ENCODE measurements at places on chromosomes 5 and 9.

DNA sequence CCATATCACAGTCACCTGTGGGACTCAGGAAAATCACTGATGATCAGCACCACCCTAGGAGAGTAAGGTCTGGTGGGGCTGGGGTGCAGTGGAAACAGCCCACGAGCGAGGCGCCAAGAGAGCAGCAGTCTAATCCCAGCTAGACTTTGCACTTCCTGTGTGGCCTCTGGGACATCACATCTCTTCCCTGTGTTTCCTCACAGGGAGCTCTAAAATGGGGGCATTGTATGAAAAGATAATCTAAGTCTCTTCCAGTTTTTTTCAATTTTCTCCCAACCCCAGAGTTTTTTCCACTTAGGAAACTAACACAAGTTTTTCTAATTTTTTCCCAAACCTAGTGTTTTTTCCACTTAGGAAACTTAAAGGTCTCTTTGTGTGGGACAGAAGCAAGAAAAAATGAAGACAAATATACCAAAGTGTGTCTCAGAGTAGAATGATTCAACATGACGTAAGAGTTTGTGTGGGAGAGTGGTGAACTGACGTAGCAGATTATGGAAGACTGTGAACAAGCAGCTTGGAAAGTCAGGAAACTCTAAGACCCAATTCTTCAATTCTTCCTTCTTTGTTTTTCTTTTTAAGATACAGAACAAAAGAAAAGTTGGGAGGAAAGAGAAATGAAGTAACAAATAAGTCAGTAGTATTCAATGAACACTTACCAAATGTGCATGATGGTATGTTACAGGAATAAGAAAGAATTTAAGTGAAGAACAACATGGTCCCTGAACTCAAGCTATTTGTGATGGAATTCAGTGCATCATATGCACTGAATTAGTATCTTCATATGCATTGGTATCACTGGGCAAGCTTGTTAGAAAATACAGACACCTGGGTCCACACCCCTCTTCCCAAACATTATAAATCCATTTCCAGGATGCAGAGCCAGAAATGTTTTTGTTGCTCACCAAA is 51.3 kb downstream of the LHFPL2 start:
- no peak for DNase-seq

GRCh38 chr5:140363631-140364471 is 3.9 kb downstream of the SLC4A9 start:
- no peak for DNase-seq

DNA sequence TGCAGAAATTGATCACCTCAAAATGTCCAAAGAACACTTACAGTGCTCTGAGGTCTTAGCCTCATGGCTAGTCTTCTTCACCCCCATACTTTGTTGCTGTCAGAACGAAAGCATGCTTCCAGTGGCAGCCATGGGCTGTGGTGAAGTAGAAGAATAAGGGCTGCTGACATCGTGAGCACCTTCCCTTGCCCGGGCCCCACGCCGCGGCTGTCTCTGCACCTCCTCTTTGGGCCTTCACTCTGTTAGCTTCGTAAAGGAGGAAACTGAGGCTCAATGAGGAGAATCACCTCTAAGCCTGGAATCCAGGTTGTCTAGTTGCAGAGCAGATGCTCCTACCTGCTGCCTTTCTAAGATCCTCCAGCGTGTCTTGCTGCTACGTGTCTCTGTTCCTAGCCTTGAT is 139.5 kb upstream of the SLC28A3 start:
- no peak for DNase-seq

DNA sequence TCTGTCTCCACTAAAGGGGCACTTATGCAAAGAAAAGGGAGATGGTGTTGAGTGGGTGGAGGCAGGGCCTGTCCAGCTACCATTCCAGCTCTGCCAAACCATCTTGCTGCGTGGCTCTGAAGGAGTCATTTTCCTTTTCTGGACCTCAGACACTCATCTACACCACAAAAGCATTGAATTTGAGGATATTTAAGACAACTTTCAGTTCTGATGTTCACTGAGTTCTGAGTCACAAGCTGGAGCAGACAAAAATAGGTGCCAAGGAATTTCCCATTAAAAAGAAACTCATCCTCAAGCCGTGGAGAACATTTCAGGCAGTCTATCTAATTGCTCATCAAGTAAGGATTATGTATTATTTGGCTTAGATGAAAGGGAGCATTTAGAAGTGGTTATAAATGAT is 195.0 kb upstream of the TBC1D2 start:
- DNase-seq, result no peak

GRCh38 chr5:54275361-54275760 is 35.0 kb downstream of the ARL15 start:
- DNase-seq, result no peak

- DNase-seq, result peak; percentile 68
Observed at GRCh38 chr9:70411121-70411929, 3.1 kb downstream of the KLF9 start.

GRCh38 chr9:107008011-107008410 is 145.0 kb downstream of the ZNF462 start:
- no peak for DNase-seq

GRCh38 chr5:16809395-16810207 is 126.5 kb downstream of the MYO10 start:
- DNase-seq, result no peak

- no peak for DNase-seq
Observed at GRCh38 chr9:20409321-20410092, 212.8 kb downstream of the MLLT3 start.

- peak; percentile 87 for DNase-seq
Observed at GRCh38 chr5:1644810-1645571, 121.2 kb upstream of the LPCAT1 start.

GRCh38 chr5:76604838-76605237 is 18.4 kb downstream of the F2RL2 start:
- no peak for DNase-seq

GRCh38 chr5:133884569-133885311 is 83.7 kb downstream of the C5orf15 start:
- DNase-seq, result no peak

GRCh38 chr5:168693297-168693696 is 114.1 kb upstream of the PANK3 start:
- DNase-seq, result no peak

DNA sequence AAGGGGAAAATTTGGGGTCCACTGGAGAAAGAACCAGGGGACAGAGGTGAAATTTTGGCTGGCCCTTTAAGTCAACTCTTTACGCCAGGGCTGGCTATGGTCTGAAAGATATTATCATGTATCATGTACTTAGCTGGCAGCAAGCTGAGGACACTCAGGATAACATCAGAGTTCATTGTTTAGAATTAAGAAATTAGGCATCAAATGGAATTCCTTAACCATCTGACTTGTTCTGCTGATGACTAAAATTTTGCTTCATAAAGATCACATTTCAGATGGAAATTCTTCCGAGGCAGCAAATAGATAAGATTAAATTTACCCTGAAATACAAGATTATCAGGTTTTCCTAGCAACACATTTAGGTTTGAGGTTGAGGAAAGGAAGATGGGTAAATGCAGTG is 269.4 kb upstream of the KLF9 start:
- DNase-seq, result no peak

- DNase-seq, result no peak
Observed at GRCh38 chr5:157456301-157456700, 3.7 kb upstream of the NIPAL4 start.

GRCh38 chr5:154842689-154843530 is 7.5 kb downstream of the FAXDC2 start:
- no peak for DNase-seq

All from activated T-cell treated with anti-CD3 and anti-CD28 coated beads, Interleukin-2, amount 50 U/mL, for 48 hours (primary cell).